ENCODE measurements at places on chromosomes 2 and 18.

DNA sequence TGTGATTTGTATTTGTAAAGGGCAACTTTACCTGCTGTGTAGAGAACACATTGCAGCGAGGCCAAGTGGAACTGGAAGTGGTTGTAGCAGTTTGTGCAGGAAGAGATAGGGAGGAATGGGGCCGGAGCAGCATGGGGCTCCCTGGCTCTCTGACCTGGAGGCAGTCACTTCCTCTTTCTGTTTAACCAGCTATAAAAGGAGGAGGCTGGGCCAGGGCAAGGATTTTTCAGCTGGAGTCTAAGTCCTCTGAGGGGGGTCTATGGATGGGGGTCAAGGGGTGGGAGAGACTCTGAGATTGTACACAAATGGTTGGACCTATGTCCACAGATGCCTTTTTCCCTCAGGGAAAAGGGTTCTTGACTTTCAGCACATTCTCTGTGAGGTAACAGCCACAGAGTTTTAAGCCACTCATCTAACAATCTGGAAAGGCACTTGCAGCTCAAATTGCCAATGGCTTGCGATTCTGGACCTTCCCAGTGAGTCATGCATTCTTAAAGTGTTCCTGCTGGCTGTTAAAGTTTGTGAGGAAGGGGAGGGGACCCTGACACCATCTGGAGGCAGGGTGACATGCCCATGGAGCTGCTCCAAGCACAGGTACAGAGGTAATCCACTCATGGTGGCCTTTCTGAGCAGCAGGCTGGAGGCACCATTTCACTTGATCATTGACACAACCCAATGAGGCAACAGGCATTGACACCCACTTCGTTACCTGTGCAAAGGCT lies 347.0 kb downstream of the CYRIA start:
- DNase-seq: no peak

GRCh38 chr2:150027164-150027563 lies 439.6 kb upstream of the MMADHC start:
- no peak for DNase-seq

GRCh38 chr2:136408795-136409194 lies 290.8 kb upstream of the CXCR4 start:
- DNase-seq: no peak

GRCh38 chr18:76397631-76398030 lies 97.4 kb downstream of the ZNF516 start:
- no peak for DNase-seq

GRCh38 chr2:164993287-164994016 lies 38.1 kb upstream of the SLC38A11 start:
- no peak for DNase-seq

GRCh38 chr18:13543811-13544732 lies 182.3 kb downstream of the FAM210A start:
- DNase-seq: no peak

- no peak for DNase-seq
Observed at GRCh38 chr18:3400567-3401296, 49.2 kb upstream of the TGIF1 start.

GRCh38 chr2:29056452-29056851 lies 17.9 kb downstream of the PCARE start:
- DNase-seq: no peak

DNA sequence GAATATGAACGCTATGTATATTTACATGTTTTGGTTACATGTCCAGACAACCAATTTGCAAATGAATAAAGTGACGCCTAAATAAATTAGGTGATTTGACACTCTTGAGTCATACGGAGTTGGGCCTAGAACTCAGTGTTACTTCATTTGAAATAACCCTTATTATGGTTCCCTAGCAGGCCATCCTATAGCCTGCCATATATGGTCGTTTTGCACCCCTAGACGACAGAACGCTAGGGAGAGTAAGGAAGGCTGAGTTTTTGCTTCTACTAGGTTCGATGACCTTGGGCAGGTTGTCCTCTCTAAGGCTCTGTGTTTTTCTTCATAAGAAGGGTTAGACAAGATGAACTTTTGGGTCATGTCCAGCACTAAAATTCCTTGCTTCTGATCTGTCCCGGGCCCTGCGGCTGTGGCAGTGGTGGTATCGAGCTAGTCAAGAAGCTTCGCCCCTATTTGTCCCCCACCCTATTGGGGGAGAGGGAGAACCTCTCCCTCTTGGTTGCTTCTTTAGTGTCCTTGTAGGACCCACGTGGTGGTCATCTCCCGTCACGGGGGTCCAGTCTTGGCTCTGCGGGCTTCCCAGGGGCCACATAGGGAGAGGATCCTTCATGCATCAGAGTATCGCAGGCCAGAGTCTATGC lies 574 bp upstream of the EML4 start:
- DNase-seq: no peak

DNA sequence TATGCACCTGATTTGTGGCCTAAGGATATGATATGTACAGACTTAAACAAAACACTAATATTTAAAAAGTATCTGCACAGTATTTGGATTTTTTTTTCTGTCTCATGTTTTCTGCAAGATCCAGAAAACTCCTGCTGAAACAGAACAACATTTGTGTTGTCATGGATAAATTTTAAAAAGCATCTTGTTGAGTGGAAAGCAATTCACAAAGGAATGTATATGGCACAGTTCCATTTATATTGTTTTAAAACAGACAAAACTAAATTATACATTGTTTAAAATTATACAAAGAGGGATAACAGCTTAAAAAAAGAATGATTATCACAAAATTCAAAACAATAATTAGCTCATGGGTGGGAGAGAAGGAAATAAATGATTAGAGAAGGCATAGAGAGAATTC lies 193.5 kb downstream of the PPP1R1C start:
- no peak for DNase-seq

GRCh38 chr2:146821836-146822316 lies 1023.0 kb upstream of the ACVR2A start:
- DNase-seq: no peak

- DNase-seq: no peak
Observed at GRCh38 chr2:10845640-10846039, 33.1 kb upstream of the PDIA6 start.

GRCh38 chr18:8766559-8767293 lies 61.4 kb downstream of the MTCL1 start:
- DNase-seq: no peak
